ENCODE measurements at places on chromosomes 4 and X.

GRCh38 chr4:18556402-18556801 is 534.8 kb upstream of the LCORL start:
- H3K36me3 ChIP-seq, result no peaks in the 10 kb centered on the region
- H3K27me3 ChIP-seq, result no peaks in the 10 kb centered on the region
- no peak overlapping the region for H3K27ac ChIP-seq

DNA sequence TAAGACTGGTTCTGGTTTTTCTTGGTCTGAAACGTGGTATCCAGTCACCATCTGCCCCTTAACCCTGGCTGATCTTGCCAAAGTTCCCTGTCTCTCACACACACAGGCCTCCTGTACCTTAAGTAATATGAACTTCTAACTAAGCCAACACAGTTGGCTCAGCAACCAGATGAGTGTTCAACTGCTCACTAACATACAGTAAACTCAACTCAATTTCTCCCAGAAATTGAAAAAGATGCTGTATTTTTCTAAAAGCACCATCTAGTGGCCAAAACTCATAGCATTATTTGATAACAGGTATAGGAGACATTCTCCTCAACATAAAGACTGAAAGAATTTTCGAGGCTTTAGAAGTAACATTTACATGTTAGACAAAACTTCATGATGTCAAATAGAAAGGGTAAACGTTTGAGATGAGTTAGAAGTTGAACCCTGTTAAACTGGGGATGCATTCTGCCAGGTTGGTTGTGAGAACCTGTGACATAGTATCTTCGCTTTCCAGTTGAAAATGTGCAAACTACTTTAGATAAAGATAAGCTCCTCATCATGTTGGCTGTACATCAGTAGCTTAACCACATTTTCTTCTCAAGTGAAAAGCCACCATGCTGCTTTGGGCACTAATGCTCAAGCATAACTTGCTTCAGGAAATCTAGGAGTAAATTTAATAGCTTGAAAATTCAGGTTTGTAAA is 31.2 kb downstream of the CCNI start:
- no peaks in the 10 kb centered on the region for H3K27me3 ChIP-seq
- DNase-seq, result no peak
- peaks cover 26% of the 10 kb centered on the region for H3K36me3 ChIP-seq
- H3K4me1 ChIP-seq, result no peaks in the 10 kb centered on the region

DNA sequence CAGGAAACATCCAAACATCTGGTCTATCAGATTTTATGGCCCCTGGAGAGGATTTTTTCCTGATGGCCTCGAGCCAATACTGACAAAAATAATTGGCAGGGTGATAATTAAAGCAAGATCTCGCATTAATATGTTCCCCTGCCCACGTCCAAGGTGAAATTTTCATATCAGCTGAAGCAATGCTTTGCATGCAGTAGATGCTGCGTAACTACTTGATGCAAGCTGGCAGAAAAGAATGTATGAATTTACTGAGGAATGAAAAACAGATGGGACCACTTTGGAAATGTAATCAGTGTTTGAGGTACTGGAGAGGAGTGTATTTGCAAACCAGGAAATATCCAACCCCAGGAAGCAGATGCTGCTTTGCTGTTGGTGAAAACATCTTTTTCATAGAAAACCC is 36.8 kb upstream of the REST start:
- H3K36me3 ChIP-seq, result no peaks in the 10 kb centered on the region
- no peak for DNase-seq
- no peaks in the 10 kb centered on the region for H3K27me3 ChIP-seq
- peaks cover 2% of the 10 kb centered on the region for H3K4me1 ChIP-seq
- H3K4me3 ChIP-seq, result no peak overlapping the region
- H3K27ac ChIP-seq, result no peak overlapping the region

GRCh38 chrX:2629316-2630007 is 61.6 kb upstream of the CD99 start:
- peaks cover 25% of the 10 kb centered on the region for H3K36me3 ChIP-seq
- H3K4me1 ChIP-seq, result peaks cover 8% of the 10 kb centered on the region
- H3K27ac ChIP-seq, result peak overlapping the region; percentile 48

GRCh38 chr4:6942238-6942800 is 32.7 kb downstream of the TBC1D14 start:
- H3K27ac ChIP-seq, result peak overlapping the region; percentile 81
- peak; percentile 17 for DNase-seq
- peaks cover 86% of the 10 kb centered on the region for H3K4me1 ChIP-seq

- no peaks in the 10 kb centered on the region for H3K27me3 ChIP-seq
- peak; percentile 2 for DNase-seq
- no peaks in the 10 kb centered on the region for H3K36me3 ChIP-seq
- H3K4me3 ChIP-seq, result no peak overlapping the region
Observed at GRCh38 chr4:158949099-158949498, 153.8 kb upstream of the RAPGEF2 start.

DNA sequence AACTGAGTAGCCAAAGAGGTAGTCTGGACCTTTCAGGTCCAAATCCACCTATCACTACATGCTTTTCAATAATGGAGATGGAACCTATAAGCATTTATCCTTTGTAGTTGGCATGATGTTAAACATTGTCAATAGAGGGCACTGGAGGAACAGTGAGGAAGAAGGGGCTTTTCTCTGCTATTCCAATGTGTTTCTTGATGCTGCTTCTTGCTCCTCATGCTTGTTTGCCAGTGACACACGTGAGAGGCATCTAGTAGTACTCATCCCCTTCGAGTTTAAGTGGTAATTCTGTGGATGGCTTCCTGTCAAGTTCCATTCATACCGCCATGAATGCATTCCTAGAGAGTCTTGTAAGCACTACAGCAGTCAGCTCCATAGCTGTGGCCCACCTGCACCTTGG is 84.0 kb downstream of the NAA11 start:
- no peak for DNase-seq
- H3K4me3 ChIP-seq, result no peak overlapping the region
- no peak overlapping the region for H3K27ac ChIP-seq
- H3K36me3 ChIP-seq, result no peaks in the 10 kb centered on the region
- H3K27me3 ChIP-seq, result no peaks in the 10 kb centered on the region

DNA sequence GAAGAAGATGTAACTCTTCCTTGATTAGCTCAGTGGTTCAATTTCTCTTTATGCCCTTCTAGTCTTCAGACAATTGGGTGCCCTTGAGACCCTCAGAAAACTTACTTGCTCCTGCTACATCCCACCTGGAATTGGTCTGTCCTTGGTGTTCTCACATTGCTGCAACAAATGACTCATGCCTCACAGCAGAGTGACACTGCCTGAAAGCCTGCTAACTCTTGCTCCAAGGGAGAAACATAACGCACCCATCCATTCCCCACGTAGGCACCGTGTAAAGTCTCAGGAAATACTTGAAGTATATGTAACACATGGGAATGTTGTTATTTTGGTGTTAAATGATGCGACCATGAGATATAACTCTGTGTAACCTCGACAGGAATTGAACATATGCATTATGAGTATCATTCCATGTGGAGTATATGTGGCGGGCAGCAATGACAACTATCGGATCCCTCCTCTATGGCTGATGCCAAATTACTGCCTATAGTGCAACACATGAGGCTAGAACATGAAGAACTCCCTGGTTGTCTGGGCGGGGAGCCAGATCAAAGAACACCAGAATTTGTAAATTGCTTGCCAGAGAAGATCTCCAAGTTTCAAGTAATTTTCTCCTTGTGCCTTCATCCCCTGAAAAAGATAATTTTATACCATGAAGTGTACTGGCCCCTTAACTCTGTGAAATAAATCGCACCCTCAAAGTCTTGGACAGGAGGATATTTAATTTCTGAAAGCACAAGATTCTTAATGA is 231.3 kb upstream of the STK26 start:
- H3K4me3 ChIP-seq, result no peak overlapping the region
- no peaks in the 10 kb centered on the region for H3K4me1 ChIP-seq
- H3K27me3 ChIP-seq, result no peaks in the 10 kb centered on the region
- DNase-seq, result no peak
- H3K27ac ChIP-seq, result no peak overlapping the region

- no peak for DNase-seq
- no peak overlapping the region for H3K27ac ChIP-seq
- H3K4me1 ChIP-seq, result no peaks in the 10 kb centered on the region
- H3K4me3 ChIP-seq, result no peak overlapping the region
- peaks cover 8% of the 10 kb centered on the region for H3K27me3 ChIP-seq
Observed at GRCh38 chr4:145602129-145602760, 16.9 kb upstream of the MMAA start.

GRCh38 chr4:89136525-89136924 is 25.2 kb downstream of the TIGD2 start:
- H3K4me1 ChIP-seq, result no peaks in the 10 kb centered on the region
- H3K36me3 ChIP-seq, result no peaks in the 10 kb centered on the region
- DNase-seq, result no peak
- no peaks in the 10 kb centered on the region for H3K27me3 ChIP-seq
- H3K4me3 ChIP-seq, result no peak overlapping the region
- no peak overlapping the region for H3K27ac ChIP-seq

Measured in CD4-positive, alpha-beta T cell (primary cell).